Panc1 (cell line): ENCODE measurements at places on chromosomes 1 and 21.

GRCh38 chr1:178330848-178331497, 165.8 kb downstream of the CLEC20A start:
- no peak for DNase-seq

GRCh38 chr21:42592156-42592820, 61.1 kb upstream of the PDE9A start:
- DNase-seq = no peak

- DNase-seq = no peak
Observed at GRCh38 chr1:68093737-68094136, 43.3 kb upstream of the DIRAS3 start.

DNA sequence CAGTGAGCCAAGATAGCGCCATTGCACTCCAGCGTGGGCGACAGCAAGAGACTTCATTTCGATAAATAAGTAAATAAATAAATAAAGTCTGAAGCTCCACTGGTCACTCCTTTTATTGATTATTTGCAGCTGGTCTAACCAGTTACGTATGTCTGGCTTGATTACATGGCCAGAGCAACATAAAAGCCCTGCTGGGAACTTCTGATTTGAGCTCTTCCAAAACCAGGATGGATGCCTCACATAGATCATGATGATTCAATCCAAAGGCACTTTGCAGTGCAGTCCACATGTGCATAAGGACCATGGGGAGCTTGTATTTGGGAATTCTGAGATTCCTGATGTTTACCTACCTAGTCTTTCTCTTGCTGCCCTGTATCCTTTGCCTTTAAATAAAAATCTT, 24.0 kb downstream of the NSUN4 start:
- DNase-seq = no peak

- DNase-seq = no peak
Observed at GRCh38 chr1:164760569-164760968, 201.6 kb downstream of the PBX1 start.

DNA sequence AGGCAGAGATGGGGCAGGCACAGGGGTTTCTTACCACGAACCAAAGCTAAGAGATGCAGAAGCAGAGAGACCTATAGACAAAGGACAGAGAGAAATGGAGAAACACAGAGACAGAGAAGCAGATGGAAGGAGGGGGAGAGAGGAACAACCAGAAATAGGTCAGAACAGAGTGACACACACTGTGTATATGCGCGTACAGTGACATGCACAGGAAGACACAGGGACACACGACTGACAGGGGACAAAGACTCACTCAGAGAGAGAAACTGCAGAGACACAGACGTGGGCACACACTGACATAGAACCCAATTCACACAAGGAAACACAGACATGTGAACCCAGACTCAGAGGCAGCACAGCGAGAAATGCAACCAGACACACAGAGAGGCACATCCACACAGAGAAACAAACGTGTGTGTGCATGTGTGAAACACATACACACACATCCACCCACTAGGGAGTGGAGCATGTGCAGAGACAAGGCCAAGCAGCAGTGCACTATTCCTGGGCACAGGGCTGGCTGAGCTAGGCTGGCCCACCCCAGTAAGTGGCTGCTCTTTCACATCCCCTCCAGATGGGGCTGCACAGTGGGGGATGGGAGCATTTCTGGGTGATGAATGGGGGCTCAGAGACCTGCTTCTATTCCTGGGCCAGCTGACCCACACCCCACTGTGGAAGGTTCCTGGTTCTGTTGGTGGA, 123.4 kb upstream of the CSF3R start:
- no peak for DNase-seq

- DNase-seq = no peak
Observed at GRCh38 chr1:78176448-78176847, 130.7 kb downstream of the GIPC2 start.

- no peak for DNase-seq
Observed at GRCh38 chr1:29991025-29991424, 732.4 kb downstream of the MATN1 start.
